ENCODE measurements at places on chromosomes 7 and 10.

DNA sequence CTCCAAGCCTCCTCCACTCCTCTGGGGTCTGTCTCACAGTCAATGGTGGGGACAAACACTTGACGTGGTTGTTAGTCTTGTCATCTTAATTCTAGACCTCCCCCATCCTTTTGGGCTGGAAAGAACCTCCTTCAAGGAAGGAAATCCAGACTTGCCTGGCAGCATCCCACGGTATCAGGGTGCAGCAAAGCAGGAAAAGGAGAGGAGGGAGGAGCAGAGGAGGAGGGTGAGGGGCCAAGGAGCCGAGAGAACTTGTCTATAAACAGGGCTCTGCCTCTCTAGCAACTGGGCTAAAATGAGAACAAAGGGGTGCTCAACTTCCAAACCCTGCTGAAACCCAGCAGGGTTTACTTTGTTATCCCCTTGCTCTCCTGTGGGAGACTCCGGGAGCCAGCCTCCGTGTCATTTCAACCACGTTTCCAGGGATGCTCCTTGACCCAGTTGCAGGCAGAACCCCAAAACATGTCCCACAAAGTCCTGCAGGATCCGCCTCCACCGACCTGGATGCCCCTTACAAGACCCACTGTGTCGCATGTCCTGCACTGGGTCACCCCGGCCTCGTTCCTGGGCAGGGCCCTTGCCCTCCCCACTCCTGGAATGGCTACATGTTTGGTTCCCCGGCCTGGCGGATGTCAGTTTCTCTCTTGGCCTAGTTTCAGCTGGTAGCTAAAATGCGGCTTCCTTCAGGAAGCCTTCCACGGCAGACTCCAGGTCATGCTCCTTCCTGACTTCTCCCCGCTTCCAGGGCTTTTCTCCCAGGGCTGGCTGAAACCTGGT lies 69.7 kb upstream of the MGMT start:
- no peak for DNase-seq

GRCh38 chr7:151829707-151830106 lies 47.2 kb downstream of the PRKAG2 start:
- DNase-seq, result no peak

DNA sequence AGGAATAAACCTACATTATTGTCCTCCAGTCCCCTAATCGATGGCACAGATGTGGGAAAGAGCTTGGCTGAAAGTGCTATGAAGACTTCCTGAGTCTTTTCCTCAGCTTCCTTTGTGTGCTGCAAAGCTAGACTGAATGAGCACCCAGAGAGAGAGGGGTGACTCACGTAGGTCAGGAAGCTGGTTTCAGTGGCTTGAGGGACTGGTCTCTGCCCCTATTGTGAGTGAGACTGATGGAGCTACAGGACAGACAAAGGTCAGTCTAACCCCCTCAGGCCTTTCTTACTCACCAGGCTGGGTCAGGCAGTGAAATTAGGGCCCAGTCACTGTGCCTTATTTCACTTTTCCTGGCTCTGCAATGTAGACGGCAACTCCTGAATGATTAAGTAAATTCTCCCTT lies 171.1 kb upstream of the GRB10 start:
- DNase-seq, result no peak

- no peak for DNase-seq
These were observed 29.0 kb upstream of the UBE2D1 start for GRCh38 chr10:58305821-58306220.

- no peak for DNase-seq
These were observed 52.7 kb upstream of the MKLN1 start for GRCh38 chr7:131274986-131275385.

DNA sequence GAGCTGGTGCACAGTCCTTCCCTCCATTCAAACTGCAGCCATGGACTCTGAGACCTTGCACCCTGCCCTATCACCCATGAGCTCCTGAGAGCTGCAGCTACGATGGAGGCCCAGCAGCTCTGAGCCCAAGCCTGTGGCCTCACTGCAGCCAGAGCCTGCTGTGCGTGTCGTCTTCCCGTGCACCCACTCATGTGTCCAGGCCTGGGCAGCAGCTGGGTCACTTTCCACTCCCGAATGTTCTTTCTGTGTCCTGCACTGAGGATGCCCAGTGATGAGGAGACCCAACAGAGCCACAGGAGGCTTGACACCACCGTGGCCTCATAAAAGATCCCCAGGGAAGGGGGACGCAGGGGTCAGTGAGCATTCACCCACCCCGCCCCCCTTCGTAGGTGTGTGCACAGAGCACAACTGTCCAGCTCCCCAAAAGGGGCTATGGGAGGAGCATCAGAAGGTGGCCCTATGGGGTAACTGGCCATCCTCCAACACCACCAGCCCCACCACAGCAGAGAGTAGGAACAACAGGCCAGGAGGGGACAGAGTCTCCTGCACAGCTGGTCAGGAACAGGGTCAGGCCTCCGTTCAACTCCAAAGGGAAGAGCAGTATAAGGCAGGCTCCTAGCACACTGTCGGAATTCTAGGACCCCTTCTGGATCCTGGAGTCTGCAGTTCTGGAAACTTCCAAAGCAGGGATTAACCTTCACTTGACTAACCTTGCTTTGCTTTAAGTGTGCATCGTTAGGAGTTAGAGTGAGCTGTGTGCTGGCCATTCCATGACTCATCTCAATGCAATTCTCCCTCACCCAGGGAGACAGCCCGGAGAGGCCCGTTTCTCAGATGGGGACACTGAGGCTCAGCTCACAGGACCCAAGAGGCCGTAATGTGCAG lies 52.6 kb downstream of the RASGEF1A start:
- no peak for DNase-seq

GRCh38 chr7:71995111-71995510 lies 417.0 kb downstream of the CALN1 start:
- no peak for DNase-seq

GRCh38 chr7:74185016-74185415 lies 10.9 kb downstream of the EIF4H start:
- no peak for DNase-seq

GRCh38 chr10:90966146-90966545 lies 45.3 kb upstream of the ANKRD1 start:
- no peak for DNase-seq

- DNase-seq, result no peak
These were observed 704 bp downstream of the TNKS2 start for GRCh38 chr10:91798649-91799611.

DNA sequence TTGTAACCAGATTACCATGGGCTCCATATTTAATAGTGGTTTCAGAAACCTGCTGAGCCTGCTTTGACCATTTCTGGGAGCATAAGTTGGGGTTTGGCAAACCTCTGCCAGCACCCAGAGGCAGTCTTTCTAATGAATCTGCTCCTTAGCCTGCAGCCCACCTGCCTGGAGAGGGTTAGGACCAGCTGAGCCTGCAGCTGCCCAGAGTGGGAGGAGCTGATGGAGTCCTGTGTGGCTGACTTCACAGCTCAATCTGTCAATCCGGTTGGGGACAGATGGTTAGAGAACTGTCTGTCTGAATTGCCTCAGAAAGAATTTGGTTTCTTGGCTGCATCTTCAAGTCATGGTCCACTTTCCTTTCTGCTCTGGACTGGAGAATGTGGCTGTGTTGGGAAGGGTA lies 444.6 kb downstream of the NRG3 start:
- DNase-seq, result no peak

GRCh38 chr7:142791502-142791901 lies 20.7 kb downstream of the PRSS2 start:
- no peak for DNase-seq

DNA sequence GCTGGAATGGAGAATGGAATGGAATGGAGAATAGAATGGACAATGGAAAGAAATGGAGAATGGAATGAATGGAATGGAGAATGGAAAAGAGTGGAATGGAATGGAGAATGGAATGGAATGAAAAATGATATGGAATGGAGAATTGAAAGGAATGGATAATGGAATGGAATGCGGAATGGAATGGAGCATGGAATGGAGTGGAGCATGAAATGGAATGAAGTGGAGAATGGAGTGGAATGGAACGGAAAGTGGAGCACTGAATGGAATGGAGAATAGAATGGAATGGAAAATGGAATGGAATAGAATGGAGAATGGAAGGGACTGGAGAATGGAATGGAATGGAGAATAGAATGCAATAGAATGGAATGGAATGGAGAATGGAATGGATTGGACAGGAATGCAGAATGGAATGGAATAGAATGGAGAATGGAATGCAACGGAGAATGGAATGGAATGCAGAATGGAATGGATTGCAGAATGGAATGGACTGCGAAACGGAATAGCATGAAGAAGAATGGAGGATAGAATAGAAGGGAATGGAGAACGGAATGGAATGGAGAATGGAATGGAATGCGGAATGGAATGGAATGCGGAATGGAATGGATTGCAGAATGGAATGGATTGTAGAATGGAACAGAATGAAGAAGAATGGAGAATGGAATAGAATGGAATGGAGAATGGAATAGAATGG lies 89.4 kb downstream of the NSUN6 start:
- DNase-seq, result no peak

GRCh38 chr10:18607503-18608378 lies 43.6 kb downstream of the NSUN6 start:
- peak; percentile 38 for DNase-seq

DNA sequence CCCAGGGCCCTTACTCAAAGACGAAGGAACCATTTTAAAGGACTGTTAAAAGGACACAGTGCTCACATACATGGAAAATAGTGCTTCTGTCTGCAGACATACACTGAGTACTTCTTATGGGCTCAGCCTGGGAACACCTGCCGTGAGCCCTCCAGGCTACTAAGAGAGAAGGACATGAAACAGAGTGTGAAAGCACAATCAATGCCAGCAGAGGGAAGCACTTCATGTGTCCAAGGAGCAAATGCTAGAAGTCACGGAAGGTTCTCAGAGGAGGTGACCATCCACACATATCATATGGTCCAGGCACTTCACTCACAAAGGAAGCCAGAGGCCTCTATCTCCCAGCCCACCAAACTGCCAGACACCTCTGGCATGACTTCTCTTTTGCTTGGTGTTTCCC lies 15.5 kb downstream of the ELMO1 start:
- DNase-seq, result no peak

DNA sequence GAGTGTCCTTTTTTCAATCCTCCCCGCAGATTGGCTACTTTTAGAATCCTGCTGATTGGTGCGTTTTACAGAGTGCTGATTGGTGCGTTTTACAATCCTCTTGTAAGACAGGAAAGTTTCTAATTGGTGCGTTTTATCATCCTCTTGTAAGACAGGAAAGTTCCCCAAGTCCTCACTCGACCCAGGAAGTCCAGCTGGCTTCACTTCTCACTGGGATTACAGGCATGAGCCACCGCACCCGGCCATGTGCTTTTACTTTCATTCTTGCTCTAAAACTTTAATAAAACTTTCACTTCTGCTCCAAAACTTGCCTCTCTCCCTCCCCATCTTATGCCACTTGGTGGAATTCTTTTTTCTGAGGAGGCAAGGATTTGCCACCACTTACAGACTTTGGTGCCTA lies 17.0 kb upstream of the WAPL start:
- DNase-seq, result no peak

DNA sequence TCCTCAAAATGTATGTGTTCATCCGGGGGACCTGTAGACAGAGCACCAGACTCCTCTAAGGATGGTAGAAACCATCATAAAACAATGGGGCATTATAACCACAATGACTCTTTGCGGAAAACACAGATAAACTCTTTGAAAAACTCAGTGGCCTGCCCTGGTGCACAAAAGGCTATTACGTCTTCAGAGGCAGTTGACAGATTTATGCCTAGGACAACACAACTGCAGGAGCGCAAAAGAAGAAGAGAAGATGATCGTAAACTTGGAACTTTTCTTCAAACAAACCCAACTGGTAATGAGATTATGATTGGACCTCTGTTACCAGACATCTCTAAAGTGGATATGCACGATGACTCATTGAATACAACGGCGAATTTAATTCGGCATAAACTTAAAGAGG lies 6.0 kb downstream of the RBM48 start:
- DNase-seq, result no peak

DNA sequence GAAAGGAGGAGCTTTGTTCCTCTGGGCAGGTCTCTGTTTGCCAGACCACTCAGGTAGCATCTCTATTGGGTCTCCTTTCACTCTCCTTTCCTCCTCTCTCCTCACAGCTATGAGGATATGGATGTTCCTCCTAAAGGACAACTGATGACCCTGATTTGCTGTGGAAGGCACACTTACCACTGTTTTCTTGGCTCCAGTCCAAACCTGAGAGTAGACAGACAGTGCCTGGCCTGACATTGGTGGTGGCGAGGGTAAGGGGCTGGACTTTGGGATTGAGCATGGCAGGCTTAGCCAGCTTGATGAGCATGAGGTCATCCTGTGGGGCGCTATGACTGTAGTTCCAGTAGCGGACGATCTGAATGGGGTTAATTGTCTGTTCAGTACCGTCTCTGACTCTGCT lies 3.6 kb downstream of the PRSS37 start:
- DNase-seq, result no peak

DNA sequence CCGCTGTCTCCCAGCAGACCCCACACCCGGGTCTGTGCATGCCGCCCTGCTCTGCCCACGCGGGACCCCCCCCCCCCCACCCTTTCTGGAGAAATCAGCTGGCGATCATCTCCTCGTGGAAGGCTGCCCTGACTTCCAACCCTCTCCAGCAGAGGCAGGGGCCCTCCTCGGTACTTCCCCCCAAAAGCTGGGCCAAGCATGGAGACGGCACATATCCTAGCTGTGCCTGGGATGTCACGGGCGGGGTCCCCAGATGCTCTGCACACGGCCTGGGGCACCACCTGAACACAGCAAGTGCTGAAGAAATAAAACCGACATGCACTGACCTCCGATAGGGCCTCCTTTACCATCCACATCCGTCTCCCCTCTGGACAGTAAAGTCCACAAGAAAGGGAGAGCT lies 96.0 kb downstream of the DIP2C start:
- no peak for DNase-seq

GRCh38 chr7:101767544-101767943 lies 49.9 kb upstream of the CUX1 start:
- DNase-seq, result no peak

DNA sequence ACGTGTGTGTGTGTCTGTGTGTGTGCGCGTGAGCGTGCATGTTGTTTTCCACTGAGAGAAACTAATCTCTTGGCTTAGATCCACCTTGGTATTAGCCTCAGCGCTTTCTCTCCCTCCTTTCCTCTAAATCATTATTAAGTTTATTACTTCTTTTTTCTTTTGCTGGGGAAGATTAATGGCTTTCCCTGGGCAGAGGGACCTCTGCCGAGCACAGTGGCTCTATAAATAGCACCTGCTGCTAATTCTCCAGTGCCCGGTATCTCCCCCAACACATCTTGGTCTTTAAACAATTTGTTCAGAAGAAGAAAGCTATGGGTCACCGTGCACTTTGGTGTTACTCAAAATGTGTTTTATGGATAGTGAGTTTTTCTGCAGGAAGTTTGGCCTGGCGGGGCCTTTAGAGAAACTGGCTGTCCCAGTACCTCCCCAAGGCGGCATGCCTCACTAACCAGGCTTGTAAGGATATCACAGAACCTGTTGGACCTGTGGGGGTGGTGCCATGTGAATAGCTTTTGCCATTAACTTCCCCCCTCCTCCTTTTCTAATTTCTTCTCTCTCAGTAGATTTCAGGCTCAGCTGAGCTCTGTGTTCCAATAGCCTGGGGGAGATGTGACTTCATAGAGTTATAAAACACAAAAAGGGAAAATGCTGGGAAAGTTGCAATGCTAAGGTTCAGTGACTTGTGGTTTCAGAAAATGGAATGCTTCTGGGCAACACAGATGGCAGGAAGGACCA lies 70.1 kb upstream of the RAB11FIP2 start:
- no peak for DNase-seq

GRCh38 chr10:45379891-45380540 lies 6.0 kb downstream of the ALOX5 start:
- no peak for DNase-seq
